ENCODE measurements at places on chromosomes 12 and 14.

GRCh38 chr14:104087505-104087904 is 2.0 kb downstream of the ASPG start:
- DNase-seq = no peak

- no peak for DNase-seq
Measured at GRCh38 chr12:111748867-111749266, 17.9 kb upstream of the ALDH2 start.

DNA sequence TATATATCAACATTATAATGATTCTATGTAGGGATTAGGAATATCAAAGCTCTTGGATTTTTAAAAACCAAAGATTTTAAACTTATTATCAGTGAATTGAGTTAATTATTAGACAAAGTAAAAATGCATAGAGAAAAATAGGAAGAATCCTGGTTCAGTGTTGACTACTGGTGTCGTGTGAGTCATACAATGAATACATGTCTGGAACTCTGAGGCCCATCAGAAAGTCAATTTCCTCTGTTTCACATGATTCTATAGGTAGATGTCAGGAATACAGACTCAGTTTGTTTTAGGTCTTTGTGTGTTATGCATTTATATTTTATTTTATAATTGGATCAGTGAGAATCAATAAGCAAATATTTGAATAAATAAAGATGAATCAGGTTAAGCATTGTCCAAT is 84.5 kb upstream of the RTL1 start:
- no peak for DNase-seq

DNA sequence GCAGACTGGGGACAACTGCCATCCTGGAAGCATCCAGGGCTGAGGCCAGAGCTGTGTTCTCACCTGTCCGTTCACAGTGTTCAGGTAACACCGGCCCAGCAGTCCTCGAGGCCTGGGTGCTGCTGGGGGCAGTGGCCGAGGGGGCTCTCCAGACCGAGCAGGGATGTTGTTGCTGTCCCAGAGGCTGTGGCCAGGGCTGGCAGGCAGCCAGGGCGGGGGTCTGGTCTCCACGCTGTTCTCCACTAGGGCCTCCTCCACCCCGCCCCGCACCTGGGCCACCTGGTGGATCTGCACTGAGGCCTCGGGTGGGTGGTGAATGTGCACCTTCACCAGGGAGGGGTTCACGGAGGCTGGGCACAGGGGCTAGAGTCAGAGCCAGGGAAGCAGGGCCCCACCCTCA is 57.4 kb downstream of the ISCA2 start:
- no peak for DNase-seq

DNA sequence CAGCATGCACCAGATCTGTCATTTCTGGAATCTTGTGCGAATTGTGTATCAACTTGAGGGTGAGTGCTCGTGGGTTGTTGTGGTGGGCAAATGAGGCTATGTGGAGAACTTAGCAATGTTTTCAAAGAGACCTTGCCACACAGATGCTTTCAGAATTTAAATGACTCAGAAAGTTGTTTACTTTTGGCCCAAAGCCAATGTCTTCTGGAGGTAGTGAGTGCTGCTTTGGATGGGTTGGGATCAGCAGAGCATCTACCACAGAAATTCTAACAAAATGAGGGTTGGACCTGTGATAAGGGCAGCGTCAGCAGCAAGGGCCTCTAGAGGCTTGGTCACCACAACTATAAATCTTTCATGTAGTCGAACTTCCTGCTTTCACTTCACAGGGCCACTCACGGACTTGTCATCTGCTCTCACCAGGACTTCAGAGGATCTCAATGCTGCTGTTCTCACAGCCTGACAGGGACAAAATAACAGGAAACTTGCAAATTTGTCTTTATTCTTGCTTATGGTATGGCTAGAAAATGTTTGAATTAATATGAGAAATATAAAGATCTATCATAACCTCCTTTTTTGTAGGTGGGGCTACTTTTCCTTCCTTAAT is 111.4 kb downstream of the DACT1 start:
- DNase-seq = no peak

- no peak for DNase-seq
Measured at GRCh38 chr12:61412201-61412600, 848.0 kb upstream of the USP15 start.

GRCh38 chr14:28373721-28374120 is 392.9 kb upstream of the FOXG1 start:
- no peak for DNase-seq

- DNase-seq = no peak
Measured at GRCh38 chr12:115451151-115451779, 767.3 kb upstream of the TBX3 start.

GRCh38 chr14:23776296-23776695 is 140.1 kb downstream of the DHRS2 start:
- DNase-seq = no peak

DNA sequence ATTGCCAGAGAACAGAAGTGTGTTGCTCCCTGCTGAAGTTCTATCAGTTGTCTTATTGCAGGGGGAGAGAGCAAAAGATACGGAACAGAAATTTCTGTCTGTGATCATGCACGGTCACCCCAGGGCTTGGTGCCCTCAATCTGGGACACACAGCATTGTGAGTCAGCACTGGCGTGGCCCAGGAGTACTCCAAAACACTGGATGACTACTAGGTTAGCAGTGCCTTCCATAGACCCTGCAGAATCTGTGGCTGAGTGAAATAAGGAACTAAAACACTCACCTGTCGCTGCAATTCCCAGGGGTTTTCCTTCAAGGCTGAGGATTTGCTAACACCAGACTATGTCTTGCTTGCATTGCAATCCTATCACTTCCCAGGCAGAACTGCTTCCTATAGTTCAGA is 165.5 kb downstream of the ANO6 start:
- DNase-seq = no peak

DNA sequence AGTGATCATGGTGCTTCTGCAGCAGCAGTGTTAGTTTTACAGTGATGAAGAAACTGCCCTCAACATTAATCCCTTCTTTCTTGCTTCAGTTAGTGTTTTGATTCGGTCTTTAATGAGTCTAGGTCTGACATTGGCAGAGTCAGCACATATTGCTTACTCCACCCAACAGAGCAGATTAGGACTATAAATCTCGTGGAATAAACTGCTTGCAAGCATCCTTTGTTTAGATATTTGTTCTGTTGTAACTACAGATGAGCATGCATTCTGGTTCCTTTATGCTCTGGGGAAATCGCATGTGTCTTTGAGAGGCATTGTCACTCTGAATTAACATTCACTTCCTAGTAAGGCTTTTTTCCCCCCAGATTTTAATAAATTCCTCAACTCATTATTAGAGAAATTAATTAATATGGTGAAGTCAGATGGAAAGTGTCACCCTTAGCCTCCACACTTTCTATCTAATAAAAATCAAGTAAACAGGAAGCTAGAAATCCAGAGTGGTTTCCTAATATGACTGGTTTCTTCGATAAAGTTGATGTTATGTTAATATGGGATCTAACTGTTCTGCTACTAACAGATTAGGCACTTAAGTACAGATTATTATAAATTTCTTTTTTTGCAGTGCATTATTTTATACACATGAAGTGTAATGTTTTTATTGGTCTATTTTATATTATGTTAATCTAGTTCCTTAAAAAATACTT is 86.2 kb upstream of the SSTR1 start:
- no peak for DNase-seq

DNA sequence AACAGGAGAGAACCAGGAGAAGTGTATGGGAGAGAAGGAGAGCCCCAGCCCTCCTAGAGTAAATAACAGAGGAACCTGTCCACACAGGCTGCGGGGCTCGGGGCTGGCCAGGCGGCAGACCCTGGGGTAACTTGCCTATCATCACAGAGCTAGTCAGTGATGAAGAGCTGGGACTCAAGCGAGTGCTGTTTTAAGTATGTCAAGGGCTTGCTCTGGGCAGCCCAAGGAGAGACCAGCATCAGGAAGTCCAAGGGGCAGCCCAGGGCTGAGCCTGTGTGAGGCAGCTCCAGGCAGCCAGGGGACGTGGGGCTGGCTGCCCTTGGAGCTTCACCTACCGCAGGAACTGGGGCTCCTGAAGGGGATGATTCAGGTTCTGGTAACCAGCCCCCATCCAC is 10.0 kb downstream of the VWF start:
- no peak for DNase-seq
